Heart left ventricle (tissue), 16 donors: ENCODE measurements at places on chromosomes 5 and 9. TPM values are rescaled to one million over a fixed set of nuclear protein-coding genes. Genes with fewer than 3 reads are reported as not detected.
A peak's percentile ranks its signal among the peaks of the same experiment; 100 is the strongest.

DNA sequence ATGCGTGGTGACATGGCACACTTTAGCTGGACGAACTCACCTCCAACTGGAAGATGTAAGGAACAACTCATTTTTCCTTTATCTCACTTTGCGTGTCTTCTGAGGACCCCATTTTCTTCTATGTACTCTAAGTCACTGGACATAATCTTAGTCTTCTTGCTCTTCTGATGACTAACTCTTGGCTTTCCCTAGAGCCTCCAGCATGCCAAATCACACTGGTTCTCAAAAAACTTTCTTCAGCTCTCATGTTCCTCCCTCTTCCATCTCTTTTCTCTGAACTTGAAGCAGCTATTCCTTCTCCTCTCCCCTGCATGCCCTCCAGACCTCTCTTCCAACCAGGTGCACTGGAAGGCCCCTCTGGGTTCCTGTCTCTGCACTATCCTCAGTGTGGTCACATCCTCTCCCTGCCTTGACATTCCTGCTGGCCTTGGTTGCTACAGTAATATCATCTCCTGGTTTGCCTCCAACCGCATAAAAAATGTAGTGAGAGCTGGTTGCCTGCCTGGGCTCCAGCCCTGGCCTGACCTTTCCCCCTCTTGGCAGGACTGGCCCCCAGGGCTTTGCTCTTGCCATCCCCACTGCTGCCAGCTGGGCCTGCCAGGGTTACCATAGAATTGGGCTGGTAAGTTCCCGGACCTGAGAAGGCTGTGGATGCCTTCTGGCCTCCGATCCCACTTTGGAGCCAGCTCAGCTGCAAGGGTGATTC is 44.8 kb upstream of the BNC2 start:
- no peaks in the 10 kb centered on the region for H3K36me3 ChIP-seq
- H3K27ac ChIP-seq = no peak overlapping the region
- no peaks in the 10 kb centered on the region for H3K27me3 ChIP-seq
- no peaks in the 10 kb centered on the region for H3K4me1 ChIP-seq
- no peak overlapping the region for H3K4me3 ChIP-seq

The IFNA21 gene
- total RNA-seq = not detected

- peak overlapping the region; percentile 19 for H3K27ac ChIP-seq
- H3K27me3 ChIP-seq = no peaks in the 10 kb centered on the region
- DNase-seq = no peak
- H3K36me3 ChIP-seq = no peaks in the 10 kb centered on the region
- H3K4me1 ChIP-seq = peaks cover 25% of the 10 kb centered on the region
- no peak overlapping the region for H3K4me3 ChIP-seq
These were observed 295.1 kb downstream of the TLE1 start for GRCh38 chr9:81393985-81394811.

DNA sequence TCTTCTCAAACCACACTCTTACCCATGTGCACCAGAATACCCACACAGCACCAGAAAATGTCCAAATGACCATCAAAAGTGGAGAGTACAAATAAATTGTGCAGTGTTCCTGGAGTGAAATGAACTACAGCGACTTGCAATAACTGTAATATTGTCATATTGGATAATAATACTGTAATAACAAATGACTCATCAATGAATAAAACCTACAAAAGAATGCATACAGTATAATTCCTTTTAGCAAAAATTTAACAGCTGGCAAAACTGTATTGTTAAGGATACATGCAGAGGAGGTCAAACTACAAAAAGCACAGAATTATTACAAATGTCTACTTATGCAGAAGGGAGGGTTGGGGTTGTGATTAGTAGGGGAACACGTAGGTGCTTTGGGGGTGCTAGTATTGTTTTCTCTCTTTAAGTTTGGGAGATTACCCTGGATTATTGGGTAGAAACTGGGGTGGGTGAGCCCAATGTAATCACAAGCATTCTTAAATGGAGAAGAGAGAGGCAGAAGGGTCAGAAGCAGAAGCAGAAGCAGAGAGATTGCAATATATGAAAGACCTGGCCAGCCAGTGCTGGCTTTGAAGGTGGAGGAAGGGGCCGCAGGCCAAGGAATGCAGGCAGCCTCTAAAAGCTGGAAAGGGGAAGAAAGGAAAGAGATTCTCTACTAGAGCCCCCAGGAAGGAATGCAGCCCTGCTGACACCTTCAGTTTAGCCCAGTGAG is 21.8 kb downstream of the IRF1 start:
- H3K27me3 ChIP-seq = no peaks in the 10 kb centered on the region
- H3K36me3 ChIP-seq = no peaks in the 10 kb centered on the region
- no peak overlapping the region for H3K4me3 ChIP-seq
- DNase-seq = no peak
- peaks cover 98% of the 10 kb centered on the region for H3K4me1 ChIP-seq
- H3K27ac ChIP-seq = no peak overlapping the region

- peaks cover 16% of the 10 kb centered on the region for H3K4me1 ChIP-seq
- no peak overlapping the region for H3K27ac ChIP-seq
- no peaks in the 10 kb centered on the region for H3K27me3 ChIP-seq
- H3K4me3 ChIP-seq = no peak overlapping the region
- H3K36me3 ChIP-seq = no peaks in the 10 kb centered on the region
These were observed 87.5 kb upstream of the SSBP2 start for GRCh38 chr5:81838307-81838906.

- no peak overlapping the region for H3K27ac ChIP-seq
- H3K4me1 ChIP-seq = peaks cover 4% of the 10 kb centered on the region
- H3K27me3 ChIP-seq = no peaks in the 10 kb centered on the region
- no peak for DNase-seq
These were observed 585.7 kb downstream of the ACTL7B start for GRCh38 chr9:108270051-108270450.

DNA sequence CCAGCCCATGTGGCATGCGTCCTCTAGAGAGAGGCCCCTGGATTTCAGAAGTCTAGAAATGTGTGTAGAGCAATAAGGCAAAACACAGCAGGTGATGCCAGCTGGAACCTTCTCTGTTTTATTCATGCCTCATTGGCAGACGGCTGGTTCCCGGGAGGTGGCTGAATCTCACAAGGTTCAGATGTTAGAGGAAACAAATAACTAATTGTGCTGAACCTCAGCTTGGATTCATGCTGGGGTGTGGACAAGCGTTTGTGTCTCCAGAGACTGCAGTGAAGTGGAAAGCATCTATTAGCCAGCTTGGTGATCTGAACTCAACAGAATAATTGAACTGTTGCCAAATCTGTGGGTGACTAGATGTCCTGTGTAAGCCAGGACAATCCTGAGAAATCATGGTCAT is 131.1 kb upstream of the NR4A3 start:
- no peaks in the 10 kb centered on the region for H3K4me1 ChIP-seq
- H3K27me3 ChIP-seq = no peaks in the 10 kb centered on the region
- no peak overlapping the region for H3K4me3 ChIP-seq
- no peak for DNase-seq
- H3K36me3 ChIP-seq = no peaks in the 10 kb centered on the region
